ENCODE measurements at places on chromosomes 1 and 21. TPM values are rescaled to one million over a fixed set of nuclear protein-coding genes. Genes with fewer than 3 reads are reported as not detected.
A peak's percentile ranks its signal among the peaks of the same experiment; 100 is the strongest.

The LRRN2 gene
- 3.2 TPM for total RNA-seq

DNA sequence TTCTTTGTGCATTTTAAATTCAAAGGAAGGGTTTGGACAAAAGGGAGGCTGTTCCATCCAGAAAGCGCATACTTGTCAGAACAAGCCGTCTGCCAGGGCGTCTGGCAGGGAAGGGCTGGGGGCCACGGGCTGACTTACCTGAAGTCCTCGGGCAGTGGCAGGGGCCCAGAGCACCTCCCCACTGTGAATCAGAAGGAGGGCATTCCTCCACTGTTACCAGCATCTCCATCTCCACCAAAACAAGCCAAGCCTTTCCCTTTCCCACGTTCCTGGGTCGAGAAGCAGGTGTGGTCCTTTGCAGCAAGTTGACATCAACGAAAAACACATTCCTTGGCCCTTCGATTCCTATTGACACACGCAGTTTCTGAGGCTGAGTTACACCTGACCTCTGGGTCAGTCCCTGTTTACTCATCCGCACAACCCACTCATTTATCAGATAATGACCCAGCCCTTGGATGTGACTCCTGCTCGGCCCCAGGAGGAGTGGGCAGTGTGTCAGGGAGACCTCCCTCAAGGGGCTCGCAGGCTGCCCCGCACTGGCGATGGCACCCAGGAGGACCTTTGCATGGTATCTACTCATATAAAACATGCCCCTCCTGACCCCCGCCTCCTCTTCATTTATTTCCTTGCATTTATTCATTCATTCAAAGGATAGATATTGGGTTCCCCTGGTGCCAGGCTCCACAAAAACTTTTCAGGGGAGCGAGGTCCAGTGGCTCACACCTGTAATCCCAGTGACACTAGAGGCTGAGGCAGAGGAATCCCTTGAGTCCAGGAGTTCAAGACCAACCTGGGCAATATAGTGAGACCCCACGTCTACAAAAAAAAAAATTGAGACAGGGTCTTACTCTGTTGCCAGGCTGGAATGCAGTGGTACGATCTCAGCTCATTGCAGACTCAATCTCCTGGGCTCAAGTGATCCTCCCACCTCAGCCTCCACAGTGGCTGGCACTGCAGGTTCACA is 60.2 kb downstream of the TOMM20 start:
- H3K4me3 ChIP-seq = no peak overlapping the region
- DNase-seq = no peak
- H3K36me3 ChIP-seq = no peaks in the 10 kb centered on the region
- H3K27ac ChIP-seq = peak overlapping the region; percentile 70
- H3K4me1 ChIP-seq = peaks cover 31% of the 10 kb centered on the region

GRCh38 chr1:235876402-235876841 is 9.7 kb upstream of the LYST start:
- H3K27ac ChIP-seq = no peak overlapping the region
- H3K4me3 ChIP-seq = no peak overlapping the region
- no peaks in the 10 kb centered on the region for H3K27me3 ChIP-seq
- peaks cover 9% of the 10 kb centered on the region for H3K4me1 ChIP-seq

DNA sequence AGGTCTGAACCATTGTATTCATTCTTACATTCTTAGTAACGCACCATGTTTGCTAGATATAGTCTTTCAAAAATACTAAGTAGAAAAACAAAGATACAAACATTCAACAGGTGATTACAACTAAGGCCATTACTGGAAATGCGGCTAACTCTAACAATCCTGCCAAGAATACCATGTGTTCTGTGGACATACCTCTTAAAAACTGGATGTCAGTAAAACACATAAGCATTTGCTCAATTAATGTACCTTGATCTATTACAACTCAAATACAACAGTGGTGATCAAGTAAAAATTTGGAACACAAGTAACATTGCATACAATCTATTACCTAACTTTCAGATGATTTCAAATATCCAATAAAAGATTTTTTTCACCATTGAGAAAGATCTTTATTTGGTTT is 15.4 kb downstream of the ANGPTL3 start:
- no peaks in the 10 kb centered on the region for H3K27me3 ChIP-seq
- H3K27ac ChIP-seq = no peak overlapping the region
- H3K4me3 ChIP-seq = no peak overlapping the region
- DNase-seq = no peak
- peaks cover 7% of the 10 kb centered on the region for H3K36me3 ChIP-seq

The KRTAP10-11 gene
- not detected for total RNA-seq

GRCh38 chr1:5993556-5994491 is 1.6 kb upstream of the NPHP4 start:
- H3K27ac ChIP-seq = no peak overlapping the region
- H3K27me3 ChIP-seq = no peaks in the 10 kb centered on the region
- H3K36me3 ChIP-seq = no peaks in the 10 kb centered on the region

- H3K4me3 ChIP-seq = no peak overlapping the region
- no peak for DNase-seq
- no peaks in the 10 kb centered on the region for H3K4me1 ChIP-seq
- no peak overlapping the region for H3K27ac ChIP-seq
Observed at GRCh38 chr1:44941424-44942324, 44.7 kb downstream of the EIF2B3 start.

GRCh38 chr1:10803971-10804820 is 7.8 kb upstream of the CASZ1 start:
- no peaks in the 10 kb centered on the region for H3K27me3 ChIP-seq
- no peak overlapping the region for H3K4me3 ChIP-seq
- H3K36me3 ChIP-seq = no peaks in the 10 kb centered on the region
- peak overlapping the region; percentile 48 for H3K27ac ChIP-seq
- no peaks in the 10 kb centered on the region for H3K4me1 ChIP-seq

GRCh38 chr1:20336105-20336605 is 45.5 kb downstream of the VWA5B1 start:
- no peak for DNase-seq
- H3K27me3 ChIP-seq = peaks cover 4% of the 10 kb centered on the region
- H3K4me1 ChIP-seq = no peaks in the 10 kb centered on the region
- H3K4me3 ChIP-seq = no peak overlapping the region

DNA sequence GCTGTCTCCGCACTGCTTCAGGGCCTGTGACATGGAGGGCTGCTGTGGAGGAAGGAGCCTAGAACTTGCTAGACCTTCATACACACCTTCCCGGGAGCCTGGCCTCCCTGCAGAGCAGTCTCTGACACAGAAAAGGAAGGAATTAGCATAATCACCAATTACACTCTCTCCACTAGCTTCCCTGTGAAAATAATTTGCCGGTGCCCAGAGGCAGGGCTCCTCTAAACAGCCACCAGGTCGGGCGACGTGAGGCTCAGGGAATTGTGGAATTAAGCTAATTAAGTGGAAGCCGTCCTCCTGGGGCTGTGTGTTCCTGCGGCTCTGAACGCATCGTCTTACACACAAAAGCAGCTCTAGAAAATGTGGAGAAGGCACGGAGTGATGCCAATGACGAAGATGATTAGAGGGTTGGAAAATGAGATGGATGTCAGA is 82.6 kb downstream of the NENF start:
- peaks cover 9% of the 10 kb centered on the region for H3K4me1 ChIP-seq
- H3K27me3 ChIP-seq = peaks cover 41% of the 10 kb centered on the region
- H3K27ac ChIP-seq = no peak overlapping the region
- no peak for DNase-seq
- H3K36me3 ChIP-seq = no peaks in the 10 kb centered on the region
- no peak overlapping the region for H3K4me3 ChIP-seq
